Bronchial epithelial cell (primary cell): ENCODE measurements at places on chromosomes 4 and X. TPM values are rescaled to one million over a fixed set of nuclear protein-coding genes. Genes with fewer than 3 reads are reported as not detected.

TBC1D8B gene
- total RNA-seq: 2.6 and 3.8 TPM in 2 replicates

ZNF81 gene
- 2.4 and 3.8 TPM in 2 replicates for total RNA-seq

PRICKLE3 gene
- 12.1 and 13.4 TPM in 2 replicates for total RNA-seq

CXorf65 gene
- total RNA-seq: not detected in 2 replicates

NIPAL1 gene
- total RNA-seq: 6.6 and 9.3 TPM in 2 replicates

RHOXF2 gene
- not detected in 2 replicates for total RNA-seq

RRAGB gene
- 16.9 and 17.1 TPM in 2 replicates for total RNA-seq

BEX2 gene
- total RNA-seq: 46.6 and 79.8 TPM in 2 replicates

RUFY3 gene
- 43.2 and 59.8 TPM in 2 replicates for total RNA-seq

MTMR8 gene
- 1.3 and 3.1 TPM in 2 replicates for total RNA-seq

CFI gene
- 0.13 TPM in 1 of 2 replicates, not detected in the other for total RNA-seq

FAM47E gene
- 0.26 and 0.38 TPM in 2 replicates for total RNA-seq

CC2D2A gene
- 5.5 and 5.8 TPM in 2 replicates for total RNA-seq

FAM120C gene
- 0.53 and 1.8 TPM in 2 replicates for total RNA-seq

DHRSX gene
- total RNA-seq: 14.1 and 19.0 TPM in 2 replicates

RAB40AL gene
- total RNA-seq: 0.26 and 0.38 TPM in 2 replicates

TLR2 gene
- 1.3 and 2.6 TPM in 2 replicates for total RNA-seq

SRPX gene
- 2.4 and 3.7 TPM in 2 replicates for total RNA-seq

OPHN1 gene
- 3.2 and 4.6 TPM in 2 replicates for total RNA-seq

EGFL6 gene
- 0.26 TPM in 1 of 2 replicates, not detected in the other for total RNA-seq

EOLA2 gene
- 21.9 and 38.0 TPM in 2 replicates for total RNA-seq

ADGRL3 gene
- total RNA-seq: under 0.01 and 0.13 TPM in 2 replicates

ADH1C gene
- total RNA-seq: 0.26 TPM in 1 of 2 replicates, not detected in the other

GALNTL6 gene
- under 0.01 TPM in 1 of 2 replicates, not detected in the other for total RNA-seq

APBB2 gene
- total RNA-seq: 39.2 and 45.2 TPM in 2 replicates

EXOC1L gene
- not detected in 2 replicates for total RNA-seq

MAPK10 gene
- total RNA-seq: 3.4 and 5.4 TPM in 2 replicates

PTPN13 gene
- total RNA-seq: 39.0 and 41.3 TPM in 2 replicates

GAGE1 gene
- not detected in 2 replicates for total RNA-seq

WDFY3 gene
- total RNA-seq: 33.2 and 50.4 TPM in 2 replicates

GLOD5 gene
- not detected in 2 replicates for total RNA-seq

PHKA2 gene
- total RNA-seq: 16.6 and 17.8 TPM in 2 replicates

PLP2 gene
- 16.8 and 20.4 TPM in 2 replicates for total RNA-seq

SYTL5 gene
- total RNA-seq: 1.3 and 10.2 TPM in 2 replicates

PPP2R2C gene
- 1.1 and 3.1 TPM in 2 replicates for total RNA-seq

RHOH gene
- 0.13 and 0.53 TPM in 2 replicates for total RNA-seq

RRH gene
- 0.26 and 0.38 TPM in 2 replicates for total RNA-seq

CTAG2 gene
- not detected in 2 replicates for total RNA-seq

CWH43 gene
- 3.7 and 28.3 TPM in 2 replicates for total RNA-seq

RTL5 gene
- total RNA-seq: not detected in 2 replicates

CENPE gene
- total RNA-seq: 1.3 and 6.3 TPM in 2 replicates

RPGR gene
- 6.5 and 8.2 TPM in 2 replicates for total RNA-seq

MEPE gene
- not detected in 2 replicates for total RNA-seq

PAGE2B gene
- not detected in 2 replicates for total RNA-seq

SLC34A2 gene
- under 0.01 and 1.8 TPM in 2 replicates for total RNA-seq

IL1RAPL2 gene
- total RNA-seq: 0.13 TPM in 1 of 2 replicates, not detected in the other

GPR34 gene
- not detected in 2 replicates for total RNA-seq

XAGE1A gene
- not detected in 2 replicates for total RNA-seq

BEND2 gene
- not detected in 2 replicates for total RNA-seq

AREG gene
- total RNA-seq: 197 and 272 TPM in 2 replicates

ZNF518B gene
- total RNA-seq: 30.5 and 40.3 TPM in 2 replicates

SHROOM2 gene
- total RNA-seq: 1.8 and 2.4 TPM in 2 replicates

PNMA3 gene
- total RNA-seq: under 0.01 TPM in 1 of 2 replicates, not detected in the other

NSG1 gene
- total RNA-seq: 2.4 and 4.1 TPM in 2 replicates

STOX2 gene
- total RNA-seq: 1.3 and 2.4 TPM in 2 replicates

HHIP gene
- not detected in 2 replicates for total RNA-seq

ACE2 gene
- total RNA-seq: 1.2 TPM in 1 of 2 replicates, not detected in the other

DCHS2 gene
- total RNA-seq: not detected in 2 replicates

CRMP1 gene
- 0.13 TPM in 1 of 2 replicates, not detected in the other for total RNA-seq
